ENCODE measurements at places on chromosomes 12 and 14.

DNA sequence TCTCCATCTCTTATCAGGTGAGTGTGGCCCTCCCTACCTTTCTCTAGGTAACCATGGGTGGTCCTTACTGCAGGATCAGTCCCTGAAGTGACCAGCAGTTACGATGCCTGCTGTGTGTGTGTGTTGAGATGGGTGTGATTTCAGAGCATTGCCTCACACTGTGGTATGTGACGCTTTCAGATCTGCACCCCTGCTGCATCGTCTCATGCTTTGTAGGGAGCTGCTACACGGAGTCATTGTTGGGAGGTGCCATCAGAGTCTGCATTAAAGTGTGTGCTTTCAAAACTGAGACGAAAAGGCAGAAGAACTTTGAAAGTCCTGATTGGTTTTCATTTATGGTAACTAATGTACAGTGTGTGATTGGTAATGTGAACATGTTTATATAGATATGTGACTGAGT lies 150.5 kb downstream of the PELI2 start:
- no peak for DNase-seq

DNA sequence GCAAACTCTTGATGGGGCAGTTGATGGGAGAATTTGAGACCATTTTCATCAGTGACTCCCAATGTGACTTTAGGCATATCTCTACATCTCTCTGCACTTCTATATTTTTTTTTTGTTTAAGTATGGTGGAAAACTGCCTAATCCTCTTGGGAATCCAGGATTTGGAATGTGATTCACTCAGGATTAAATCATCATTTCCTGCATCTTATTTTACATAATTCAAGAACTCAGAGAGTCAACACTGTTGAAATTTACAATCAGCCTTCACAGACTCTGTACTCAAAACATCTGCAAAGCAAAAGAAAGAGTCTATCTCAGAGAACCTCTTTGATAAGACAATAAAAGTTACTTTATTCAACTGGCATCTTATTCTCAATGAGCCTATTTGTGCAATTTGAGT lies 260.7 kb upstream of the NOS1 start:
- peak; percentile 3 for DNase-seq

DNA sequence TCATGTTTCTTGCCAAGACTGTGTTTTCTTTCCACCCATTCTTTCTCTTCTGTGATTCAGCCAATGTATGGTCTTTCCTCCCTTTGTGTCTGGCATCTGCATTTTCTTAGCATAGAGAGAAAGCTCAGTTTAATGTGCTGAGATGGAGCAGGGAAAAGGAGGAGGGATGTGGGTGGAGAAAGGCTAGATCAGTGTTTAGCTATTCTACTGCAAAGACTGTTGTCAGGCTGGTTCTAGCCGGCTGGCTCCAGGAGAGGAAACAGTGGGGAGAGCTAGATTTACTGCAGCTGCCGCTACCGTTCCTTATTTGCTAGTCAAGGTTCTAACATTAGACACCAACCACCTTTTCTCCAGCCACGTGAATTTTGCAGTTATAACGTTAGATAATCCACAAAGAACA lies 5.2 kb upstream of the RIMKLB start:
- no peak for DNase-seq

- DNase-seq: no peak
These were observed 173.5 kb downstream of the PAX9 start for GRCh38 chr14:36835128-36835527.

- no peak for DNase-seq
These were observed 43.8 kb downstream of the FOXN3 start for GRCh38 chr14:89373185-89373584.

- peak; percentile 70 for DNase-seq
These were observed 36.2 kb downstream of the PRMT8 start for GRCh38 chr12:3527181-3527580.

GRCh38 chr12:15592934-15593333 lies 196.3 kb downstream of the EPS8 start:
- DNase-seq: no peak

- no peak for DNase-seq
These were observed 54.2 kb upstream of the GPATCH2L start for GRCh38 chr14:76097547-76097946.

DNA sequence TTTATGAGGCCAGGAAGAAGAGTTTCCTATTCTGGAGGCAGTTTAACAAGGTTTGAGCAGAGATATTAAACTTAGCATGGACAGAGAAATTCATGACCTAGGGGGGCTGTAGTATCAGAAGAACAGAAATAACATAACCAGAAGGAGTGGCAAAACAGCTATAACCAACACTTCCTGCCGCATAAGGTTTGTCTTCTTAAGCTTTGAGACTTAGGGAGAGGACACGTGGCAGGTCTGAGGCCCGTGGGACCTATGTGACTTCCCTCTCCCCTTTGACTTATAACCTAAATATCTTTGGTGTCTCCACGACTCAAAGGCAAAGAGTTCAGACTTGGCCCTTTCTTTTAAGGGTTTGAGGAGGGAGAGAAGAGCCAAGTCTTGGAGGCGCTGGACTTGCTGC lies 119.1 kb upstream of the PZP start:
- no peak for DNase-seq

DNA sequence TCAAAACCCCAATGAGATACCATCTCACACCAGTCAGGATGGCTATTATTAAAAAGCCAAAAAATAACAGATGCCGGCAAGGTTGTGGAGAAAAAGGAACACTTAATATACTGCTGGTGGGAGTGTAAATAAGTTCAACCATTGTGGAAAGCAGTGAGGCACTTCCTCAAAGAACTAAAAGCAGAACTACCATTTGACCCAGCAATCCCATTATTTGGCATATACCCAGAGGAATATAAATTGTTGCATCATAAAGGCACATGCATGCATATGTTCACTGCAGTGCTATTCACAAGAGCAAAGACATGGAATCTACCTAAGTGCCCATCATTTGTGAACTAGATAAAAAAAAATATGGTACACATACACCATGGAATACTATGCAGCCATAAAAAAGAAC lies 59.9 kb downstream of the MGST1 start:
- no peak for DNase-seq

GRCh38 chr12:11576104-11576503 lies 73.4 kb upstream of the ETV6 start:
- DNase-seq: peak; percentile 43

- DNase-seq: no peak
These were observed 16.4 kb downstream of the ACVRL1 start for GRCh38 chr12:51923506-51924365.
